ENCODE measurements at places on chromosomes 2 and 18.
A peak's percentile ranks its signal among the peaks of the same experiment; 100 is the strongest.

DNA sequence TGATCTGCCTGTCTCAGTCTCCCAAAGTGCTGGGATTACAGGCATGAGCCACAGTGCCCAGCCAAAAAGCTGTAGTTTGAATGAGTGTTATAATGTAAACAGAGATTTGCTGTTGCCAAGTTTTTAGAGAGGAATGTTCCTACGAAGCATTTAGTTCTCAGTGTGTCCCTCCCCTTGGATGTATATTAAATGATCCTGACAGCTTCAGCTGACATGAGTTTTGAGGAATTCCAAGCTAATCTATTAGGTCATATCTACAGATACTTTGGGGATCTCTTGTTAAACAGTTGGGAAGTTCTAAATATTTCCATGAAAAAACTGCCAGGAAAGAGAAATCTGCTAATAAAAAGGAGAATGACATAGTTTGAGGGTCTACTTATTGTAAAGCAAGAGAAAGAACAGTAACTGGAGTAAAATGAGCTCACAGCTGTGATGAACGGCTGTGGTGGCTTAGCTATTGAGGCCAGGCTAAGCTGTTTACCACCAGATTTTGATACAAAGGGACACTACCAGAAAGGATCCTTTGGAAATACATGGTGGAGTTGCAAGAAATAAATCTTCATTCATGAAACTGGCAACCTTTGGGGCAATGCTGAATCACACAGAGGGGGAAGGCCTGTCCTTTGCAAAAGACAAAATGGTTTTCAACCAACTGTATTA is 2.6 kb upstream of the STON1 start:
- DNase-seq, result no peak

DNA sequence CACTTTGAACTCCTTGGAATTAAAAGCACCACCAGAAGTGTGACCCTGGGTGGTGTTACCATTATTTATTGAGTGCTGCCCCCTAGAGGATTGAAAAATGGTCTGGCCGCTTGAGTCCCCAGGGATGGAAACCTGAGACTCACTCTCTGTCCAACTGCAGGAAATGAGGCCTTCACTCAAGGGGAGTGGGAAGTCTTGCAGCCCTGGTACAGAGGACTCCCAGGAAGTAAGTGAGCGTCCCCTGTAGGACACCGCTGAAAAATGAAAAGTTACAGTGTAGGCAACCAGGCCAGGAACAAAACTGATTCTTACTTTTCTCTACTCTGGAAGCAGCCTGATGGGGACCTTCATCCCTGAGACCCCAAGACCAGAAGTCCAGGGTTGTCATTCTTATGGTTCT is 2.2 kb upstream of the NRP2 start:
- DNase-seq, result peak; percentile 46

DNA sequence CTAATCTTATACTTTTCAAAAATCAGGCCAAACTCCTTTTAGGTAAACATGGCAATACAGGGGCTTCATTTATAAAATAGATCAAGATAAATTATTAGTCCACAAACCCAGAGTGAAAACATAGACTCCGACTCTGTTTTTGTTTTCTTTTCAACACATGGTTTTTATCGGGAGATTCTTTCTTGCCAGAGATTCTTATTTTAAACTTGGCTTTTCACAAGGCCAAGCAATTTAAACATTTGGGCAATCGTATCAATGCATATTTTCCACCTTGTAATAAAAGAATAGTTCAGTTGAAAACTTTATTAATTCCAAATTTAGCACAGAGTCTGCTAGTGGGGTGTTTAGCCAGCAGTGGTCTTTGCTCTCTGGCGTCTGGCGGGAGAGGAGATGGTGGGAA is 71.9 kb downstream of the SOX11 start:
- no peak for DNase-seq

- DNase-seq, result no peak
Measured at GRCh38 chr2:5666798-5667197, 25.4 kb upstream of the SOX11 start.

DNA sequence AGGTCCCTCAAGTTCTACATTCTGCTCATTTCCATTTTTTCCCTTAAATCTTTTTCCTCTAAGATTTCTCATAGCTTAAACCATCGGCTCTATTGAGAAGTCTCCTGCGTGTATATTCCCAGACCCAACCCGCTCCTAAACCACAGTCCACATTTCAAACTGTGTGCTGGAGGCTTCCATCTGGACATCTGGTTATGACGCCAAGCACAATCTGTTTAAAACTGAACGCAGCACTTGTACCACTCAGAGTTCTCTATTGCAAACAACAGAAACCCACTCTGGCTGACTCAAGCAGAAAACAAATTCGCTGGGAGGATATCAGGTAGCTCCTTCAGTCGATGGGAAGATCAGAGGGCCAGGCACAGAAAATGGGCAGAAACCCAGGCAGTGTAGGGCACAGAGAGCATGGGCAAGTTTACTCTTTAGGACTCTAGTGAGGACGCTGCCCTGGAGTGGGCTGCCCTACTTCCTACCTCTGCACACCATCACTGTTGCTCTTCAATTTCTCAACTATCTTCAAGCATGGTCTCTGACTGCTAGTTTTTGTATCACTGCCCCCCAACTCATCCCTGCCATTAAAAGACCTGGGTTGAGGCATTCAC is 5.6 kb upstream of the EML4 start:
- no peak for DNase-seq

- DNase-seq, result no peak
Measured at GRCh38 chr2:202091476-202091875, 18.4 kb downstream of the KIAA2012 start.

DNA sequence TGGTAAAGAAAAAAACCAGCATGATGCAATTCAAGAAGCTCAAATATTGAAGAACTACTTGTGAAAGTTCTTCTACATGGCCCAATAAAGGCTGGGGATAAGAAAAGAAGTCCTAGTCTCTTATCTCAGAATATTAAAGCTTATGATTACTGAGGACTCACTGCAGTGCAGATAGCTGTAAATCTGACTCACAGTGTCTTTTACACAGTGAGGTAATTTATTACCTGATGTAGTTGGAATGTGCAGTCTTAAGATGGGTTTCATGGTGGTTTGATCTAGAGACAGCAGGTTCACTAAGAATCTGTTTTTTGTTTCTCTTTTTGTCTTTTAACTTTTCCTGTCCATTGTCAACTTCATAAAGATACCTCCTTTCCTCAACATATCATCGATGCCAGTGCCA is 484.0 kb upstream of the MAP2 start:
- DNase-seq, result no peak

DNA sequence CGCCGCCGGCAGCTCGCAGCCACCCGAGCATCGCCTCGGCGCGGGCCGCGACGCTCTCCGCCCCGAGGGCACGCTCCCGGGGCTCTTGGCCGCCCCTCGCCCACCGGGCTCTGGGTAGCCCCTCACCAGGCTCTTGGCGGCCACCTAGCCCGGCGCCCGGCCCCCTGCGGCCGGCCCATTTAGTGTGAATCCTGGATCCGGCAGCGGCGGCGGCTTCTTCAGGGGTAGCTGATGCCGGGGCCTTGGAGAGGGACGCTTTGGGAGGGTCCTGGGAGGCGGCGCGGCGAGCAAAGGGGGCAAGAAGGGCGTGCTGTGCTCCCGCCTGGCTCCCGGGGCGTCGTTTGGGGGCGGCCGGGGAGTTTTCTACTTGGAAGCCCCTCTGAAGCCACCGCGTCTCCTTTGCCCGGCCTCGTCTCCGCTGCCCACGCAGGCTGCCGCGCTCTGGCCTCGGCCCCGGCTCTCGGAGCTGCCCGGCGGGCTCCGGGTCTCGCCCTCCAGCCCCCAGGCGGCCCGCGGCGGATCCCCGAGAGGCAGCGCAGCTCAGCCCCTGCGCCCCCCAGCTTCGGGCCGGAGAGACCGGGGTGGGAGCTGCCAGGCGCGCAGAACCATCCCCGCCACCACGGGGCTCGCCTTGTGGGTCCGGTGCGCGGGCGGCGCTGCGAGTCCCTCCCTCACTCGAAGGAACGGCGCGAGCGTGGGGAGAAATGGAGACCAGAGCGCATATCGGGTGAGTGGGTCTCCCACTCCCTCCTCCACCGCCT is 509 bp downstream of the PIEZO2 start:
- no peak for DNase-seq

DNA sequence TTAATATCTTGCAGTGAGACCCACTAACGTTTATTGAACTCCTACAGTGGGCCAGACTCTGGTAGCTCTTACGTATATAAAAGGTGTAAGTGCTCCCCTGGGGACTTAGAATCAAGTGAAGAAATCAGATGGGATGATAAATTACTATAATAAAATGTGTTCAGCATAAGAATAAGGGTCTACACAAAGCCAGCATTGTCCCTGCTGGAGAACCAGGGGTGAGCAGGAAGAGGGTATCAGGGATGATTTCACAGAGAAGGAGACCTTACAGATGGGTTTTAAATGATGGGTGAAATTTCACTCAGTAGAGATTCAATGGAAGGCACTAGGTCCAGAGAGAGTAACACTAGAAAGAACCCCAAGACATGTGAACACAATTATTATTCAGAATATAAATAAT is 20.7 kb downstream of the NRXN1 start:
- DNase-seq, result no peak

GRCh38 chr18:49476664-49477411 is 10.2 kb downstream of the C18orf32 start:
- no peak for DNase-seq

GRCh38 chr2:65746931-65747675 is 314.7 kb upstream of the SPRED2 start:
- DNase-seq, result no peak

GRCh38 chr2:211396815-211397214 is 840.4 kb downstream of the CPS1 start:
- DNase-seq, result no peak

DNA sequence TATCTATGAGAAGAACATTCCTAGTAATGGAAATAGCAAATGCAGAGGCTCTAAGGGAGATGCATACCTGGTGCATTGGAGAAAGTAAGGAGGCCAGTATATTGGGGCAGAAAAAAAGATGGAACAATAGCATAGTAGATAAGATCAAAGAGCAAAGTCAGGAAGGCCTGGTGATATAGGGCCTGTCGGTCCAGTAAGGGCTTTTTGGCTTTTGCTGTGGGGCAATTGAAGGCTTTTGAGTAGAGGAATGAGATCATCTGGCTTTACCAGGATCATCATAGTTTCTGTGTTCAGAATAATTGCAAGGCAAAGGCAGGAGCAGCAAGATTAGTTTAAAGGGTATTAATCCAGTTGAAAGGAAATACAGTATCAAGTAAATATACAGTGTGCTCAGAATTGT is 111.8 kb downstream of the EHBP1 start:
- DNase-seq, result no peak

DNA sequence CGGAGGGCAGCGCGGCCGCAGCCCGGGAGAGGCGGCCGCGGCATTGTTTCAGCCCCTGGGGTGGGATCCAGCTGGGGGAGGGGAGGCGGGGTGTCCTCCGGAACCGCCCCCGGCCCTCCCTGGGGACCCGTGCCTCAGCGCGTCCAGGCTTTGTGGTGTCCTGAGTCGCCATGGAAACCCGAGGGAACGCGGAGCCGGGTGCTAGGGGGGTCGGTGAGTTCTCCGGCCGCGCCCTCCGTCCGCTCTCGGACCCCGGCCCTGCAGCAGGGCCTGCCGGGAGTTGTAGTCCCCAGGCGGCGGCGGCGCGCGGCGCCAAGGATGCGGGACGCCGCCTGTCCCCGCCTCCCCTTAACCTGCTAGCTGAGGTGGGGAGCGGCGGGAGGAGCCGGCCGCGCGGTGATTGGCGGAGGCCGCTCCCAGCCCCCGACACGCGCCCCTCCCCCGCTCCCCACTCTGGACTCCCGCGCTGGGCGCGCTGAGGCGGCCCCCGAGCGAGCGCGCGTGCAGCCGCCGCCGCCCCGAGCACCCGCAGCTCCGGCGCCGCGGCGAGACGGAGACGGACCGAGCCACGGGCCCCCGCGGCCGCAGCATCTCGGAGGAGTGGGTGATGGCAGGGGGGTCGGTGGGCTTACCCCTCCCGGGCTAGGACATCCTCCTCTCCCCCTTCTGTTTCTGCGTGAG is at the start of gene DPYSL5:
TSS of gene DPYSL5 (plus strand) at position 478 of the 681 bp plus-strand sequence. CDS start 50,368 bp downstream, outside the sequence.
- no peak for DNase-seq

- DNase-seq, result no peak
Measured at GRCh38 chr2:198401644-198402043, 597.3 kb downstream of the PLCL1 start.

GRCh38 chr2:175019566-175020327 is 14.6 kb upstream of the CHN1 start:
- DNase-seq, result no peak

GRCh38 chr18:525036-525797 is 24.7 kb upstream of the COLEC12 start:
- no peak for DNase-seq

DNA sequence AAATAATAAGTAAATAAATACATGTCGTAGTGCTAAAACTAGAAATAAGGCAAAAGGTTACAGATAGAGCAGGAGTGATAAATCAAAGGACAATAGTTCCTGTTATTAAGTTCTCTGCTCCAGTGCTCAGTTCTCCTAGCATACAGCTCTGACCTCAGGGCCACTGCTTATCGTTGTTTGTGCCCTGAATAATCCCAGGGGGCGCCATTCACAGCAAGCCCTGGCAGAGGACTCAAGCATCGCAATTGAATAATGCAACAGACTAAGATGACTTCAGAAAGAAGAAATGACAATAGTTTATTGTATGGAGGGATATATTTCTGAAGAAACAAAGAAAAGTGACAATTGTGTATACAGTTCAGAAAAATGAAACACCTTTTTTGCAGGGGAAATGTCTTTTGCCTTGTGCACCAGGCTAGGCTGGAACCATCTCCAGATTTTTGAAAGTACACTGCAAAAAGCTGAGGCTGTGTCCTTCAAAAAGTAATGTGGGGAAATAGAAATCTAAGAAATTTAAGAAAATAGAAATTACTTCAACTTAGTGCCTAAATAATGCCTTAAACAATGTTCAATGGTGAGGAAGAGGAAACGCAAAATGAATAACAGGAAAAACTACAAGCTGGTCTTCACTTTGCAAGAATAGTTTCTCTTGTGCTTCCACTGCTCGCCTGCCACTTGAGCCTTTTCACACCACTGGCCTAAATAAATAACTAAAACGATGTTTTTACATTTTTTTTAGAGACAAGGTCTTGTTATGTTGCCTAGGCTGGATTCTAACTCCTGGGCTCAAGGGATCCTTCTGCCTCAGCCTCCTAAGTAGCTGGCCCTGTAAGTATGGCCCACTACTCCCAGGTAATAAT is 19.0 kb upstream of the CCNYL1 start:
- peak; percentile 58 for DNase-seq

DNA sequence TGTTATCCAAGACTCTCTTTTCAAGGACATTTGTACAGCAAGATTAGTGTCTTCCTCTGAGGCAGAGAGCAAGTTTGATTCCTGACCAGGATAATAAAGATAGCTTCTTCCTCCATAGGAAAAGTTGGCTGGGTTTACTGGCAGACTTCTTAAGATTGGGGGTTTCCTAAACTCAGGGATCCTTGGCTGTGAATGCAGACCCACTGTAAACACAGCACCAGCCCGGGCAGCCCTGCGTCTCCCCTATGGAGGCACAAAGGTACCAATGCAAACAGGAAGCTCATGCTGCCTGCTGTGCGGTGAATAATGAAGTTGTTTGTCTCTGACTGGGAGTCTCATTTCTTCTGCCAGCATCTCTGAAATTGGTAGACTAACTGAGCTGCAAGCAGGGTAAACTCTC is 96.2 kb upstream of the ARHGAP28 start:
- no peak for DNase-seq

GRCh38 chr2:47907039-47907781 is 912 bp upstream of the FBXO11 start:
- peak; percentile 71 for DNase-seq
